ENCODE measurements at places on chromosomes 2 and 18. TPM values are rescaled to one million over a fixed set of nuclear protein-coding genes. Genes with fewer than 3 reads are reported as not detected.

GRCh38 chr2:109486711-109487535 lies 126.8 kb downstream of the SEPTIN10 start:
- no peak for DNase-seq

DNA sequence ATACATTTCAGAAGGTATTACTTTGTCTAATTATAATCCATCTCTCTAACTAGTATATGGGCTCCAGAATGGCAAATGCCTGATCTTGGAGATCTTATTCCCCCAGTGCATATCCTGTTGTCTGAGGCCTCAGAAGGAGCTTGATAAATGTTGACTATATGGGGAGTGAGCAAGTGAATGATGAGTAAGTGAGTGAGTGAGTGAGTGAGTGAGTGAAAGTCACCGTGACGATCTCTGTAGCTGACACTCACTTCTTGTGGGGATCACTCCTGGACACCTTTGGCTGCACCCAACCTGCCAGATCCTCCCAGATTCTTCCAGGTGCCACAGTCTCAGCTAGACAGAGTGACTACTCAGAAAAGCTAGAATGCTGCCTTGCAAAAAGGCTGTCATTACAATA lies 2.8 kb downstream of the XDH start:
- DNase-seq, result no peak

- peak; percentile 8 for DNase-seq
Observed at GRCh38 chr2:69830045-69830905, 815 bp downstream of the GMCL1 start.

DNA sequence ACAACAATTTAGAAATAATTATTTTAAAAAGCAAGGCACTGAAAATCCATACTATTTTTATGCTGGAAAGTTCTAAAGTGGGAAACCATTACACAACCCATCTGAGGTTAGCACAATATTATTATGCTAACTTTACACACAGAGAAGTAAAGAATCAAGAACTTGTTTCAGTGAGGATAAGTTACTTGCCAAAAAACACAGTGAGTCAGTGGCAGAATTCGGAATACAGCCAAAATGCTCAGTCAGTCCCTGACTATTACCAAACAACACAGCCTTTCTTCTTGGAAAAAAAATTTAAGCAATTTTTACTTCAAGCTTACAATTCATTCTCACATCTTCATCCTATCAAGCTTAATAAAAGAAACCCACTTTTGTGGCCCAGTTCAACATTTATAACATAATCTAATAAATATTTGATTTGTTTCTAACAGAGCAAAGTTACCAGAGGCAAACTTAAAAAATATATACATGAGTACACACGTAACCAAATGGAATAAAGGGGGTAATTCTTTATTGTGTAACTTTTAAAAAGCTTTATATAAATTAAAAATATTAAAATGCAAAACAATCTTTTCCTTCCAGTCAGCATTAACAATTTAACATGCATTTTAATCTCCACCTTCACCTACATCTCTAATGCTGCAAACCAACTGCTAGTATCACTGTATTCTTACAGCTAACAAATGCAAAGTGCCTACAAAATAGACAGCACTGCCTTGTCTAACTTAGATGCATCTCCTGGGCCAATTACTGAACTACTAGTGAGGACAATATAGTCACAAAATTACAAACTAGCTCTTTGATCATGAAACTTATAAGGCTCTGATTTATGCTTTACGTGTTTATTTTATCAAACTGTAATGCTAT lies 55.2 kb downstream of the CCDC88A start:
- DNase-seq, result no peak

GRCh38 chr18:22218835-22219234 lies 49.4 kb downstream of the GATA6 start:
- DNase-seq, result no peak

GRCh38 chr18:486929-487740 lies 13.4 kb downstream of the COLEC12 start:
- no peak for DNase-seq

DNA sequence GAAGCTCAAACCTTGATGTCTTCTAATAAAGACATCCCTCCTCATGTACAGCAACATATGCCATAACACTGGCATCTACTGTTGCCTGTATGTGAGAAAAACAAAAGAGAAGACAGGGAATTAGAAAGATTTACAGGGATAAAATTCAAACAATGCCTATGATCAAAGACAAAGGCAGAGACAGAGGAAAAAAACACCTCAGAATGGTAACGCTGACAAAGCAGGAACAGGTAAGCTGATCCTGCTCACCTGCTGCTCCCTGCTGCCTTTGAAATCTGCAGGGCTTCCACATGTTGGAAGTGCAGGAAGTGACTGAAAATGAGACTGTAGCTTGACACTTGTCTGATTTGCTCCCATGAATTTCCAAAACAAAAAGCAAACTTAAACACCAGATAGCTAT lies 90.2 kb upstream of the DNAJC10 start:
- no peak for DNase-seq

DNA sequence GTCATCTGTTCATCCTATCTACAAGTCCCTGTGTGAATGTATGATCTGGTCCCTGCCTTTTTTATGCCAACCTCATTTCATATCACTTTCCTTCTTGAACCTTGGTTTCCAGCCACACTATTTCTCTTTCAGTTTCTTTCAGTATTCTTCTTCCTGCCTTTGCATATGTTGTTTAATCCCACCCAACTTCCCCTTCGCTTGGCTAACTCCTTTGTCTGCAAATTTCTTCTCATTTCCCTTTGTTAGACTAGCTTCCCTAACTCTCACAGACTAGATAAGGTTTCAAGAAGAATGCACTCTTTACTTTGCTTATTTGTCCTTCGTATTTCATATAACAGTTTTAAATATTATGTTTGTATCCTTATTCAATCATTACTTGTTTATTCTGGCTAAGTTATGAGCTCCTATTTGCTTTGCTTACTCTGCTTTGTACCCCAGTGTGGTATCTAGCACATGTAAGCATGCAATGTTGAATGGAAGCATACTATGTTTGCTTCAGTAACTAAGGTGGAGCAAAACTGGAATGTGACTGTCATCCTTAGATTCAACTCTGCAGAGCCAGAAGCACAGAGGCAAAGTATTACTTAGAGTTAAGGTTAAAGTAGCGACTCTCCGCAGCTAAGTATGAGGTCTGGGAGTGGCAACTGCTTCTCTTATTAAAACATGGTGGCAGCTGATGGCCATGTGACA lies 681.3 kb downstream of the CPS1 start:
- no peak for DNase-seq

DNA sequence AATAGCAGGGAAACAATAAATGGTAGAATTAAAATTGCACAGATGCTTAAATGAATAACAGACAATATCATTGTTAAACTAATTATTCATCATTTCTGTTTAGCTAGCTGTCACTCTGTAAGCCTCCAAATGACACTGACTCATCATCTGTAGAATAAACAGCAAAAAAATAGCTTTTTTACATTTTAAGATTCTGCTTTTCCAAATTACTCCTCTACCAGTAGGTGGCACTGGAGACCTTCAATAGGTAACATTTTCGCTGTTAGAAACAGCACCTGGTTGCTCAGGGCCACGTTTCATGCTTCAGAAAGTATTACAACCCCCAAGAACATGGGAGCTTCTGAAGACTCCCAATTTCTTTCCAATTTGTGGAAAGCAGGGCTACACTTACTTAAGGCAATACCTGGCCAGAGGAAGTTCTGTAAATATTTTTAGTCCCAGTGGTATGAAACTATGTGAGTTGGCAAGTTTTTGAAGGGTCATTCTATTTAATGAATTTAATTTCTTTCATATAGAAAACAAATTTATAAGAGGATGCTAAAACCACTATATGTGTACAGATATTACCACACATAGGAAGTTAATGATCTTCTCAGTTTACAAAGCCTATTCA lies 45.4 kb downstream of the TTN start:
- no peak for DNase-seq

DNA sequence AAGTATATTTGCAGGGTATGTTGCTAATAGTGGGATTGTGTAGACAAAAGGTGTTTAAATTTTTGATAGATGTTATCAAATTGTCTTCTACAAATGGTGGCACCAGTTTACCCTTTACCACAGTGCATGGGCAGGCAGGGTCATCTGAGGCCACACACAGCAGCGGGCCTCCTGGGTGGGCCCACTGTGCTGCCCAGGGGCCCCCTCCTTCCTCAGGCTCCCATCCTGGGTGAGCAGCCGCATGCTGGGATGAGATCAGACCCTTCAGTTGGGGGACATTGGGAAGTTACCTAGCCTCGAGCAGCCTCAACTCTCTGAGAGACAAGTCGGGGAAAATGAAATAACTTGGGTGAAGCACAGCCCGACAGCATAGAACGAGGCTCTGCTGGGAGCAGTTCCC lies 9.7 kb downstream of the MYO7B start:
- DNase-seq, result no peak

- no peak for DNase-seq
Observed at GRCh38 chr2:108907822-108908712, 81.0 kb downstream of the EDAR start.

DNA sequence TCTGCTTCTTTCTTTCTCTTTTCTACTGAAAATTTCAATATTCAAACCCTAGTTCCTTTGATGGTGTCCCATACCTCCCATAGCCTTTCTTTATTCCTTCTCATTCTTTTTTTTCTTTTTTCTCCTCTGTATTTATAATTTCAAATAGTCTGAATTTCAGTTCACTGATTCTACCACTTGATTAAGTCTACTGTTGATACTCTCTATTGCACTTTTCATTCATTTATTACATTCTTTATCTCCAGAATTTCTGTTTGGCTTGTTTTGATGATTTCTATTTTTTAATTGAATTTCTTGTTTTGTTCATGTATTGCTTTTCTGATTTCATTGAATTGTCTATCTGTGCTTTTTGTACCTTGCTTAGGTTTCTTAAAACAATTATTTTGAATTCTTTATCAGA lies 111.9 kb upstream of the VRK2 start:
- no peak for DNase-seq

DNA sequence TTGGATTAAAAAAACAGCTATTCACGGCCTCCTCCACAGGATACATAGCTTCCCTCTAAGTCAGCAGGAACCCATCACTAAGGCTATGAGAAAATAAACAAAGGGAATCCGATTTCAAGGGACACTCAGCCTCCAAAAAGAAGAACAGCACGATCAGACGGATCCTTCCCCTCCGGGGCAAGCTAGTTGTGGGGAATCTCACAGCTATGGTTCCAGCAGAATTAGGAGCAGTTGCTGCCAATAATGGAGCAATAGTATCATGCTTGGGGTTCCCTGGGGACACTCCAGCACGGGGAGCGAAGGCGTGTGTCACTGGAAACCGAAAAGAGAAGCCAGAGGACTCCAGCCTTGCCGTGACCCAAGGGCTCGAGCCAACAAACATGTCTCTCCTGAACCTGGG lies 163.1 kb downstream of the TTC32 start:
- DNase-seq, result peak; percentile 52

DNA sequence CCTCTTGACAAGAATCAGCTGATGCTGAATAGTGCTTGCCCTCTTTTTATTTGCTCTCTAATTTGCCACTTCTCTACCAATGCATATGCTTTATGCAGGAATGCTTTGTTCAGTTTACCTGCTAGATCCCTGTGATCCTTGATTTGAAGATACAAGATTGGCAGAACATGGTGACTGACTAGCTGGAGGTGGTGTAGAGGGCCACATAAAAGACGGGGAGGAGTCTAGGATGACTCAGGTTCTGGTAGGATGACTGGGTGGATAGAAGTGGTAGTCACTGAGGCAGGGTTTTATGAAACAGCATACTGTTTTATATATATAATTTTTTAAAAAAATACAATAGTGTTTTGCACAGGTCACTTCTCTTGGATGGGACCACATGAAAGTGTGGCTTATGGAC lies 6.3 kb upstream of the ADGRF3 start:
- no peak for DNase-seq

DNA sequence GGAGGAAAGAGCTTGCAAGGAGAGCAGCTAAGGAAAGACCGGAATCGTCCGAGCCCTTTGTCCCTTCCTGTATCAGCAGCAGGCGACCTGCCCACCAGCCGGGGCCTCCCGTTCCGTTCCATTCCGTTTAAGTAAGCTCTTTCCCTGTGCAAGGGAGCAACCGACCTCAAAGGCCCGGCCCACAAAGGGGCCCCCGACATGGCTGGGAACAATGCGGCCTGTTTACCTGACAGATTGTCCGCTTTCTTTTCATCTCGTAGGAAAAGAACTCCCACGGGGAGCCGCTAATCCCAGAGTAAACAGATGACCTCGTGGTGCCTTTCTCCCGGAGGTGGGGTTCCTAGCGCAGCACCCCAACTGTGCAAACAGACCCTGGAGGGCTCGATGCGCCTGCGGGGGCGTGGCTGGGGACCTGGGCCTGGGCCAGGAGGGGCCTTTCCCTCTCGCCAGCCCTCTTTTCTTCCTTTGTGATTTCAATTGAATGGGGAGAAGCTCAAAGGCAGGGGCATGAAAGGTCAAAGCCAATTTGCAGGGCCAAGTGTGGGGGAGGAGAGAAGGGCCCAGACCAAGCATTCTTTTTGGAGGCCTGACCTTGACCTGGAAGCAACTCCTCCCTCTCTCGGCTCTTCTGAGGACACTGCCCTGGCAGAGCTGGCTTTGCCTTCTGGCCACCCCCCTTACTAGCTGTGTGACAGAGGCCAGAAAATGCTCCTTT lies 120.2 kb downstream of the INHBB start:
- no peak for DNase-seq

- DNase-seq, result no peak
Observed at GRCh38 chr2:71834796-71835195, 312.9 kb downstream of the CYP26B1 start.

VIL1 gene
- not detected for total RNA-seq

DNAJC5G gene
- 6.0 TPM for total RNA-seq

CD8B2 gene
- total RNA-seq, result not detected

GPR55 gene
- not detected for total RNA-seq

CTIF gene
- 59.5 TPM for total RNA-seq

ELP2 gene
- total RNA-seq, result 57.2 TPM

PRR30 gene
- not detected for total RNA-seq

C2orf92 gene
- total RNA-seq, result 2.8 TPM

NT5C1B gene
- not detected for total RNA-seq

FBXO11 gene
- 48.2 TPM for total RNA-seq
